Mammary epithelial cell (primary cell): ENCODE measurements at places on chromosomes 12 and 14.
A peak's percentile ranks its signal among the peaks of the same experiment; 100 is the strongest.

DNA sequence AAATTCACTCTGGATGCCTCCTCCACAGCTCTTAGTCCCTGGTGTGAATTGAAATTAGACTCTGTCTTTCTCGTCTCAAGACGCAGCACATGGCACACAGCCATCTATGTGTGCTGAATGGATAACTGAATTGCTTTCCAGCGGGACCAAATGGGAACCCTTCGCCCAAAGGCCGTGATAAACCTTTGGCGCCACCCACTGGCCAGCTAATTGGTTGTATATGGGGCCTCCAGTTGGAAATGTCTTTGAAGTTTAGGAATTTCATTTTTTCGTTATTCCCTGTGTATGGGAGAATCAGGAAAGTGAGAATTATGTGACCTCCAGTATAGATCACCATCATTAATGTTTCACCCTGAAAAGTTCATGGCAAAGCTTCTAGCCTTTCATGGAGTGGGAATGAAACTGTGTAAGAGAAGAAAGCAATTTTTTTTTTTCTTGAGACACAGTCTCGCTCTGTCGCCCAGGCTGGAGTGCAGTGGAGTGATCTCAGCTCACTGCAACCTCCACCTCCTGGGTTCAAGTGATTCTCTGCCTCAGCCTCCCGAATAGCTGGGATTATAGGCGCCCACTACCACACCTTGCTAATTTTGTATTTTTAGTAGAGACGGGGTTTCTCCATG is 9.8 kb upstream of the HSP90AA1 start:
- peak; percentile 55 for DNase-seq

- no peak for DNase-seq
Measured at GRCh38 chr14:34014936-34015335, 64.1 kb upstream of the EGLN3 start.

DNA sequence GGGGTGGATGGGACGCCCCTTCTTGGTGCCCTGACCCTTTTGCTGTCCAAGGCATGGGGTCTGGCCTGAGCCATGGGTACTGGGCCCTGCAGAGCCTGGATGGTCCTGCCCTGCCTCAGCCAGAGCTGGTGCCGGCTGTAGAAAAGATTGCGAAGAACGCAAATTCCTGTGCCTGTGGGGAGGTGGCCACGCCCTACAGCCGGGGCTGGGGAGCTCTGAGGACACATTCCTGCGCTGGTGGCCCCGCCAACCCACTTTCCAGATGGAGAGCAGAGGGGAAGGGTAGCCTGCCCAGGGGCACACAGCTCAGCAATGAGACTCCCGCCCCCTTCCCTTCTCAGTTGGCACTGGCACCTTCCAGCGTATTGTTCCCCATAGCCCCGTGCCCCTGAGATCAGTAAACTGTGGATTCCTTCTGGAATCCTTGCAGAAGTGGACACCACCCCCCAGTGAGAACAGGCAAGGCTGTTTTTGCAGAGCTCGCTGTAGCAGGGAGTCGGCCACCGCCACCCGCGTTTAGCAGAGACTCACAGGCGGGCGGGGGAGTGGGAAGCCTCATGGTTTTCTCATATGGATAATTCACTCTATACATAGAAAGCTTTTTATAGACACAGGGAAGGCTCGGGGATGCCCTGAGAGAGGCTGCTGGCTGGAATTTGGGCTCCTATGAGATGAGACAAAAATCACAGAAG is 8.6 kb downstream of the INF2 start:
- DNase-seq: no peak

DNA sequence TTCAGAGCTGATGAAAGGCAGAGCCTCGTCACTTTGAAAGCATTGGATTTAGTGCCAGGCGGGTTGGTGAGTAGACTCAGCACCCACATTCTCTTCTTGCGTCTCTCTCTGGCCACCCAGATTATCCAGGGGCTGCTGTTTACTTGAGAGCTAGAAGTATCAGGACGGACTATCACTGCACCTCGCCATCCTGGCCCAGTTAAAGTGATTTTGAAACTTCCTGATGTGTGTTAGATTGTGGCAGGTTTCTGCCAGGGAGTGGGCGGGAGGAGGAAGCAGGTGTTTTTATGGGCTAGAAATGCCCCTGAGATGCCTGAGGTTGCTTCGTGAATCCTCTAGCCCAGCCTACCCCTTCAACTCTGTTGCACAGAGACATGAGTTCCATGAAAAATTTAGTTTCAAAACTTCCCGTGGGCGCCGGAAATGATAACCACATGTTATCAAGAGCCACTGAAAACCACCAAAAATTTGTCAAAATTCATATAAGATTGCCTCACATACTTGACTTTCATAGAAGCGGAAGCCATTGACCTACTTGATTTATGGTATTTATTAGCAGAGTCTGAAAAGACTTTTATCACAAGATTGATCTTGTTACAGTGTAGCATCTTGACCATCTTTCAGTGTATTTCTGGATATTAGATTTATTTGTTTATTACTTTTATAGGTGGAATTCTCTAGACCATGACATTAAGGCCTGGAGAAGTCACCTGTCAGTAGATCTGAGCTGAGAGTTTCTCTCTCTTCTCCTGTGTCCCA is 466.0 kb downstream of the RAD51B start:
- no peak for DNase-seq

GRCh38 chr14:95003099-95003960 is 154.0 kb downstream of the DICER1 start:
- DNase-seq: no peak
